Cerebellar cortex (tissue), 1 donor: ENCODE measurements at places on chromosomes 7 and 10.

DNA sequence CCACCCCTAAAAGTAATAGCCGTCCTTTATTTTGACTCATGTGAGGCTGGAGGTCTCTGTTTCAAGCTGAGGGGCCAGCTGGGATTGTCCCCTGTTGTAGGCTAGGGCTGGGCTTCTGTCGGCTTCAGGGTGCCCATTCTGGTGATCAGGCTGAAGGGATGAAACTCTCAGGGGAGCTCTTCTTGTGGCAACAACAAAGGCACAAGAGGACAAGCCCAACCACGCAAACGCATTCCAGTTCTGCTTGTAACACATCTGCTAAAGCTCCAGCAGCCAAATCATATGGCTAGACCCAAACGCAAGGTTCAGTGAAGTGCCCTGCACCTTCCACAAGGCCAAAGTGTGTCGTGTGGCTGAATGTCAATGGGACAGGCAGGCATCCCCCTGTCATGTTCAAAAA, 405.7 kb downstream of the INHBA start:
- DNase-seq: no peak

DNA sequence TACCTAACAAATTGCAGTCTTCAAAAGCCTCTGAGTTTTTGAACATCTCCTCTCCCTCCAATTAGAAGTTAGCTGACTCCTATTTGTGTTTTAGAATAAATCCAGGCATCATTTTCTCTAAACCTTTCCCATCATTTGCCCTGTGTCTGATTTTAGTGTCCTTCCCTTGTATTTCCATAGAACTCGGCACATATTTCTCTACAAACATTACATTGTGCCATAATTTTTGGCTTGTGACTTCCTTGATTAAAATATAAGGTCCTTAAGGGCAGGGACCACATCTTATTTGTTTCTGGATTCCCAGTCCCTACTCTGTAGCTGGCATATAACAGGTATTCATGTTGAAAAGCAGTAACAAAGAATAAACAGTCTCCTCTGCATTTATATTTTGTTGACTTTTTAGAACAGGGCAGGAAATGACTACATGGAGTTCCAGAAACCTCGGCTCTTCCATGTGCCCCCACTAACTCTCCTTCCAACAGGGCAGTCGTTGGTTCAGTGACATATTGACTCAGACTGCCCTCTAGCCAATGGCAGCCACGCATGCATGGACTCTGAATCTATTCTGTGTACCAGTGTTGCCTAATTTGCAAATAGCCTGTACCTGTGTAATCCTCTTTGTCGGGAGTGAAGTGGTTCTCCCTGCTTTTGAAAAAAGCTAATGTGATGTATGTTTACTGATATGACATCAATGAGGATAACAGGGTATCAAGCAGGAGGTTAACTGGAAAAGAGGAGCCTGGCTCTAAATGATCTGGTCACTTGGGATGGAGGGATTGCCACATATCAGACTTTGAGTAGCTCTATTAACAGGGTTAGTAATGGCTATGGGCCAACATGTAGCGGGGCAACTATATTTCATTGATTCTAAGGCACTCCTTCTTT, 19.8 kb upstream of the CPN1 start:
- DNase-seq: no peak

DNA sequence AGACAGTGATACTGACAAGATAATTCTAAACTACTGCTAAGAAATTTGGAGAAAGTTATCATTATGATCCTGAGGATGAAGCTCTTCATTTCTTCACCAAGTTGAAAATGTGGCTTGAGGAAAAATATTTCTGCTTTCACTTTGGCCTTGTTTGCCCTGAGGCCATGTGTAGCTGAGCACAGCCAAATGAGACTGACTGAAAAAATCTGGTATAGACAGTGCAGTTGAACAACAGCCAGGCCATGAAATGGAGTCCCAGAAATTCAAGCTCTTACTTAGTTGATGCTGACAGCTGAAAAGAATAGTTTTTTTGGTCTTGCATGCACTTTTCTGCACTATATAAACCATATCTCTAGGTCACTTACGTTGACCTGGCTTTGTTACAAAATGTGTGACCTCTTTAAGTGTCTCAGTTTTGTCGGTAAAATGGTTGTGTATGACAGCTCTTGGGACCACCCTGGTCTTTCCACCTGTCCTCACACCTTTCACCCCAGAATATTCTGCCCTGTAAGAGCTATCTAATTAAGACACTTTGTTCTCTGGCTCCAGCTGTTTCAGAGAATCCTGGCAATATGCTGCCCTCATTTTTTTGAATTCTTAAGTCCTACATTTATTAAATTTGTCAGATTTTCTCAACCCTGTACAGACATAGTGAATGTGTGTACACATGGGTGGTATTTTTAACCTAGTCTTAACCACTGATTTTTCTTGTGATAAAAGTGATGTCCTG, 91.3 kb downstream of the CD36 start:
- no peak for DNase-seq

DNA sequence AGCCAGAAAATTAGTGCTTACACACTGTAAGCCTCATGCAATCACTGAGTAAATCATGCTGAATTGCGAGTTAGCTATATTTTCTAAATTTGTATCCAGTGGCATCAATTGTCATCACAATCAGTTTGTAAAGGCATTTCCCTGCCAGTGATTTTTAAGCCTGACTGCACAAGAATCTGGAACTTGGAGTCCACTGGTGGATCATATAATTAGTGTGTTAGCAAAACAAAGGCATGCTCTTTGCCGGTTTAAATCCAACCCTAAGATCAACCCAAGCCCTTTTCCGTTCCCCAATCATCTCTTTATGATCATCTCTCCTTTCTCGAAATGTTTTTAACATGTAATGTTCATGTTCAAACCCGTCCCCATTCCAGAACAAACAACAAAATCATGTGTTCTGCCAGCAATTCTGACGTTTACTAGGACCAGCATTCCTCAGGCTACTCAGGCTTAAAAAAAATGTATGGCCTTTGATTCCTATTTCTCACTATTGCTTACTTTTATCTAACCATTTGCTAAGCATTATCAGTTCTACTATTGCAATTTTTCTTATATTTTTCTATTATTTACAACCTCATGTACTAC, 649.2 kb downstream of the SORCS1 start:
- DNase-seq: no peak

DNA sequence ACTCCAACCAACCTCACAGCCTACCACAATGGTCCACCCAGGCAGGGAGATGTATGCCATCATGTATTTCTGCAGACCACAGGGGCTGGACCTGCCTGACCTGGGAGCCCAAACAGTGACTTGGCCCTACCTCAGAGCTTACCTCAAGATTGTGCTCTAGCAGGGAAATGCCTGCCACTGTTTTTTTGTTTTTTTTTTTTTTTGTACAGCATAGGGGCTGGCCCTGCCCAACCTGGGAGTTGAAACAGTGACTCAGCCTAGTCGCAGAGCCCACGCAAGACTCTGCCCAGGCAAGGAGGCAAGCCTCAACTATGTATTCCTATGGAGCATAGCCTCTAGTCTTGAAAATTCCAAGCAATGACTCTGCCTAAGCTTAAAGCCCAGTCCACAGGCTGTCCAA, 39.3 kb upstream of the CDK6 start:
- no peak for DNase-seq

- DNase-seq: no peak
Measured at GRCh38 chr10:1449572-1450205, 287.6 kb downstream of the ADARB2 start.

DNA sequence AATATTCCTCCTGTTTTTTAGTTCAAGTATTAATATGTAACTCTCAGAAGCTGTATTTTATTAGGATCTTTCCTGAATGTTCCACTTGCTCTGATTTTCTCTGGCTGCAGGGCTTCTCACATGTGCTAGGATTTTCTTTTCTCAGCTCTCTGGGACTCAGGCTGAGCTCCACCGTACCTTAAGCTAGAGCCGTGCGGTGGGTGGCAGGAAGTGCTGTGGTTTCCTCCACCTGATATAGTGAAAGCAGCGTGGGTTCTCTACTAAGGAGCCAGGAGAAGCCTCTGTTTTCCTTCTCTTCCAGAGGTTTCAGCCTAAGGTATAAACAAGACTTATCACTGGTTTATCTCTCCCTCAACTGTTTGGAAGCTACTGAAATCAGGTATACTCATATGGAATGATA, 433.6 kb downstream of the NRG3 start:
- DNase-seq: no peak

DNA sequence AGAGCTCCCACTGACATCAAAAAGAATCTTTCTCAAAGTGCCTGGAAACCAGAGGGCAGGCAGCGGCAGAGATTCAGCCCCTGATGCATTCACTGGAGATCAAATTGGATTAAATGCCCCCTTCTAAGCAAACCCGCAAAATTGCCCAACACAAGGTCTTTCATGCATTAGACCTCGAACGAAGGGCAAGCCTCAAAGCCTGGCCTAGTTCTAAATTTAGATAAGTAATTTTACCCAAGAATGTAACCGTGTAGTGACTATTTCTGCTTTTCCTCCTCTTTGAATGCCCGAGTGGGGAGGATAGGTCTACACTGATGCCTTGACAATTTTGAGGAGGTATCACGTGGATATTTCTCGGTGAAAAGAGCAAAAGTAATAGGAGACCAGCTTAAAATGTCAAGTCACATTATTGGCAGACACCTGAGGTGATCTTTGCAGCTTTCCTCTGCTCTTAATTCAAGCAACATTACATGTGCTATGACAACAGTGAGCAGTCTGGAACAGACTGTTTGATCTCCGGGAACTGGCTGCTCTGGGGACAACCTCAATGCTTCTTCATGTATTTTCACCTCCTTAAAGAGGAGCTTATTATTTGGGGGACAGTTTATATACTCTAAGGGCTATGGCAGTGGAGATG, 1263.5 kb upstream of the AUTS2 start:
- no peak for DNase-seq

- DNase-seq: no peak
Measured at GRCh38 chr7:30906515-30907240, 5.0 kb upstream of the AQP1 start.

DNA sequence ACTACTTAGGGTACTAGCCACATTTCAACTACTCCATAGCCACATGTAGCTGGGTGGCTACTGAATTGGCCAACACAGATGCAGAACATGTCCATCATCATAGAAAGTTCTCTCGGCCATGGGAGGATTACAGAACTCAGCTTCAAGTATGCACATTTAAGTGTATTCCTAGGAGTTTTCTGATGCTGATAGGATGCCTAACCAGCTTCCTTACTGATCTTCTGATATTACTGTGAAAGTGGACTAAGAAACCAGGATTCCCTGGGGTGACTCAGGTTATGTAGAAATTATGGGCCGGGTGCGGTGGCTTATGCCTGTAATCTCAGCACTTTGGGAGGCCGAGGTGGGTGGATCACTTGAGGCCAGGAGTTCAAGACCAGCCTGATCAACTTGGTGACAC, 125.5 kb downstream of the FRMD4A start:
- no peak for DNase-seq

GRCh38 chr10:128069351-128070051, 56.7 kb downstream of the MKI67 start:
- peak; percentile 80 for DNase-seq

GRCh38 chr10:77188000-77188395, 449.6 kb downstream of the KCNMA1 start:
- DNase-seq: no peak
